Activated naive CD8-positive, alpha-beta T cell treated with anti-CD3 and anti-CD28 coated beads for 36 hours (primary cell): ENCODE measurements at places on chromosomes 12 and 14. TPM values are rescaled to one million over a fixed set of nuclear protein-coding genes. Genes with fewer than 3 reads are reported as not detected.

- DNase-seq, result no peak
Observed at GRCh38 chr14:75401361-75401760, 26.5 kb upstream of the JDP2 start.

DNA sequence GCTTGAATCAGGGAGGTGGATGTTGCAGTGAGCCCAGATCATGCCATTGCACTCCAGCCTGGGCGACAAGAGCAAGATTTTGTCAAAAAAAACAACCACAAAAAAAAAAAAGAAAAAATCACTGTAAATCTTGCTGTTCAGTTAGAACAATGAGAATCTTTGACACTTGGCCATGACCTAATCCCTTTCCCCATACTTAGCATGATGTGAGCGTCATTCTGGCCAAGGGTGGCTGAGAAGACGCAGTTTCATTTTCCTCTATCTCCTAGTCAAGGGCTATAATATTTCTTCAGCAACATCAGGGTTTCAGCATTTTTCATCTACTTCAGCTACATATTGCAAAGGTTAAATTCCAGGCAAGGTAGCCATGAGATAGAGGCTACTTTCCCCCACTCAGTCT, 599.4 kb upstream of the MDGA2 start:
- no peak for DNase-seq

- no peak for DNase-seq
Observed at GRCh38 chr12:114612062-114612461, 71.9 kb downstream of the TBX3 start.

RASSF3 gene
- total RNA-seq, result 48.0 TPM

DNA sequence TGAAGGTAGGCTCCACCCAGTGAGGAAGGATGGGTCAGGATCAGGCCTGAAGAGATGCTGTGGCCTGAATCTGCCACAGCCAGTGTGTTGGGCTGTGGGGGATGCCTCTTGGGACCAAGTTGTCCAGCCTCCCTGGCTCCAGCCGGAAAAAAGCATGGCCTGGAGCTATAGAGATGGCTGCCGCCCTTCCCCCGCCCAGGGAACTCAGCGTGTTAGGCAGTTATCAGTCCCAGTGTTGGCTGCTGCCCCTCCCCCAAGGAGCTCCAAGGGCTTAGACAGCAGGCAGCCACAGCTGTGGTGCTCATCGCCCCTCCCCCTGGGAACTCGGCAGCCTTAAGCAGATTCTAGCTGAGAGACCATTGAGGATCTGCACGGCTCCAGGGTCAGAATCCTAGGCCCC, 158.0 kb downstream of the CAPZA3 start:
- DNase-seq, result no peak

C12orf42 gene
- total RNA-seq, result 0.19 TPM

DNA sequence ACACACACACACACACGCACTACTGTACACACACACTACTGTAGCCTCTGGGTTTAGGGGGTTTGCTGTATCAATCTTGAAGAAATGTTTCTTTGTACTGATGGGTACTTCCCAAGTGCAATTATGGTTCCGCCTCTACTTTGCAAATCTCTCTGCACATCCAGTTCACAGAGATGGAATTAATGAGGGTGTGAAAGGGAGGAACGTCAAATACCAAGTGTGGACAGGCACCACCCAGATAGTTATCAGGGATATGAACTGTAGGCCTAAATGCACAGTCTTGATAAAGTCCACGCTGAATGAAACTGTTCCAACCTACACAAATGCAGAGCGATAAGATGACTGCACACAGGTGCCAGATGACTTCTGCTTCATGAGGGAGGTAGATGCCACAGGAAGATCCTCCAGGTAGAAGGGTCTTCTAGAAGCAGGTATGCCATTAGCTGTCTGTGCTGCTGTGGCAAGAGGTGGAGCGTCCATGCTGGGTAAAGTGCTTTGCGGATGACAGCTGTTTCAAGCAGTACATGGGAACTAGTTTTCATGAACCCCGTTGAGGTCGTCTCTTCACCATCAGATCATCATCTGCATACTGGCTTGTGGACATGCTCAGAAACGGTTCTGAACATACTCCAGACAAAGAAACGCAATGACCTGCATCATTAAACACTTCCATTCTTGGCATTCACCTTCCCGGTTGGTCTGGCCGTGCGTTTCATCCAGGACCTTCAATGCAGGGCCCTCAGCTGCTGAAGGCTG, 314.3 kb upstream of the RTL1 start:
- no peak for DNase-seq

DNA sequence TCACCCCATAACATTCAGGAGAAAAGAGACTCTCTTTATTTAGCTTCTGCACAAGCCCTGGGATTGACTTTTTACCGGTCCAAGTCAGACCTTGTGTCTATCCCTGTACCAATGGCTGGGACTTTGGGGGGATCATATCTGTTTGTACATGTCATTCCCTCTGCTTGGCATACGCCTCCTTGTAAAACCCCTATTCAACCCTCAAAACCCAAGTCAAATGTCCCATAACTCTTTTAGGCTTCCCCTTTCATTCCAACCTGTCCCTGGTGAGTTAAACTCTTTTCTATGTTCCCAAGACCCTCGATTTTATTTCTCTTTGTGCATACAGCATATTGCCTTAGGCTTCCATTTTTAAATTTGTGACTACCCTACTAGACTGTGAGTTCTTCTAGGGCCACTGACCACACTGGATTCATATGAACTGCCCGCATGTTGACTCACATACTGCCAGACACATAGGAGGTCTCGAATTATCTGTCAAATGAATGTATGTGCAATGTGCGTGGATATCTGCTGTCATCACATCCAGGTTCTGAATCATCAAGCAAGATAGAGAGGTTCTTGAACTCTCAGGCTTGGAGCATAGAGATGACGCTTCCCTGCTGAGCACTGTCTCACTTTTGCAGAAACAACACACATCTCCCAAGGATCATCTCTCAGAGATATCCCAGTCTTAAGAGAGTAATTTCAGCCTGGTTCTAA, 548.6 kb upstream of the TBX3 start:
- DNase-seq, result no peak

REP15 gene
- total RNA-seq, result 0.20 TPM

RPL36AL gene
- 236 TPM for total RNA-seq

GRCh38 chr12:65494537-65494936, 216.1 kb downstream of the MSRB3 start:
- no peak for DNase-seq

DNA sequence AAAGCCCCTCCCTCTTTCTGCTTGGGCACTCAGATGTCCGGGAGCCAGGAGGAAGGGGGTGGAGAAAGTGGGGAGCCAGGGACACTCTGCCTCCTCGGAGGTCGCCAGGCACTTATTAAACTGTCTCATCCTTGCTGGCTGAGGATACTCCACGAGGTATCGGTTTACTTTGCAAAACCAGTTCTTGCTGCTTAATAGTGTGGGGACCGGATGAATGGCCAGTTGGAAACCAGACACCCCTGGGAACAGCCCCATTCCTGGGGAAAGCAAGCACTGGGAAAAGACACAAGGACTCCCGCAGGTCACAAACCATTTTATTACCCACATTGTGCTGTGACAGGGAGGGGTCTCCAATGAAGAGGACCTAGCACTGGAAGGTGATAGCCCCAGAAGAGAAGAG, 34.2 kb downstream of the CCDC88C start:
- DNase-seq, result no peak

DNA sequence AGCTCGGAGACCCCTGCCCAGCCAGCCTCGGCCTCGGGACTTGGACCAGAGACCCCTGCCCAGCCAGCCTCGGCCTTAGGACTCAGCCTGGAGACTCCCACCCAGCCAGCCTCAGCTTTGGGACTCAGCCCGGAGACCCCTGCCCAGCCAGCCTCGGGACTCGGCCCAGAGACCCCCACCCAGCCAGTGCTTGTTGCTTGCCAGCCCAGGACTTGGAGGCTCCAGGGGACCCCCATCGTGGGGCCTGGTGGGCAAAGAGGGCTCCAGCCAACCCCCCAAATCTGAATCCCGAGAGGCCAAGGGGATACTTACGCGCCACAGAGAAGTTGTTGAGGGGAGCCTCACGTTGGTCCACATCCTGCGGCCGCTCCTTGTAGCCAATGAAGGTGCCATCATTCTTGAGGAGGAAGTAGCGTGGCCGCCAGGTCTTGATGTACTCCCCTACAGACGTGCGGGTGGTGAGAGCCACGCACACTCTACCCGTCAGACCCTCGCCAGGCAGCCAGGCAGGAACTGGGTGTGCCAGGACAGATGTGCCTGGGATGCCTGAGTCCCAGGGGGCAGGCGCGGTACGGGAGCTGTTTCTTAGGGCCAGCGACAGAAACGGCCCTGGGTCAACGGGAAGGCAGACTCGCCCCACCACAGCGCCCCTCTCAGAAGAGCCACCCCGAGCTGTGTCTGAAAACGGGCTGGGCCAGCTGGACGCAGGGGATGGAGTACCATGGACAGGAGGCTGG, 15.6 kb downstream of the AKT1 start:
- no peak for DNase-seq

- no peak for DNase-seq
Observed at GRCh38 chr12:83827193-83827592, 1085.4 kb downstream of the SLC6A15 start.

DNA sequence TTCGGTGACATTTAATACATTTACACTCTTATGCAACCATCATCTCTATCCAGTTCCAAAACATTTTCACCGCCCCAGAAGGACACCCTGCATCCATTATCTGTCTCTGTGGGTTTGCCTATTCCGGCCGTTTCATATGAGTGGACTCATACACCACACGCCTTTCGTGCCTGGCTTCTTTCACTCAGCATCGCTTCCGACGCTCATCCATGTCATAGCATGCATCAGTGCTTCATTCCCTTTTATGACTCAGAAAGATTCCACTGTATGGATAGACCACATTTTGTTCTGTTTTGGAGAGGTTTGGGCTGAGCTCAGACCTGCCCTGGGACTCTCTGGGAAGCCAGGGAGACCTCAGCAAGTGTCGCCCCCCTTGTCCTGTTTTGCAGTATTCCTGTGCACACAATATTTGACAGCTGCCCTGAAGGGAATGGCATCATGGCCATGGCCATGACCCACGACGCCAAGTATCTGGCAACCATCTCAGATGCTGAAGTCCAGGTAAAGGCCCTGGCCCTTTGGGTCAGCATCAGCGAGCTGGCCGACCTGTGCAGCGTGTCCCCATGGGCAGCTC, 23.8 kb downstream of the CFAP251 start:
- no peak for DNase-seq

GRCh38 chr14:105857220-105857825, 330.9 kb downstream of the TMEM121 start:
- DNase-seq, result no peak

GRCh38 chr14:88212691-88213090, 110.4 kb downstream of the KCNK10 start:
- DNase-seq, result no peak

HOXC6 gene
- total RNA-seq, result not detected

GRCh38 chr12:102063069-102063468, 1.3 kb upstream of the WASHC3 start:
- no peak for DNase-seq

- DNase-seq, result no peak
Observed at GRCh38 chr12:94126067-94126466, 22.3 kb upstream of the PLXNC1 start.

FBLN5 gene
- 1.6 TPM for total RNA-seq

DNA sequence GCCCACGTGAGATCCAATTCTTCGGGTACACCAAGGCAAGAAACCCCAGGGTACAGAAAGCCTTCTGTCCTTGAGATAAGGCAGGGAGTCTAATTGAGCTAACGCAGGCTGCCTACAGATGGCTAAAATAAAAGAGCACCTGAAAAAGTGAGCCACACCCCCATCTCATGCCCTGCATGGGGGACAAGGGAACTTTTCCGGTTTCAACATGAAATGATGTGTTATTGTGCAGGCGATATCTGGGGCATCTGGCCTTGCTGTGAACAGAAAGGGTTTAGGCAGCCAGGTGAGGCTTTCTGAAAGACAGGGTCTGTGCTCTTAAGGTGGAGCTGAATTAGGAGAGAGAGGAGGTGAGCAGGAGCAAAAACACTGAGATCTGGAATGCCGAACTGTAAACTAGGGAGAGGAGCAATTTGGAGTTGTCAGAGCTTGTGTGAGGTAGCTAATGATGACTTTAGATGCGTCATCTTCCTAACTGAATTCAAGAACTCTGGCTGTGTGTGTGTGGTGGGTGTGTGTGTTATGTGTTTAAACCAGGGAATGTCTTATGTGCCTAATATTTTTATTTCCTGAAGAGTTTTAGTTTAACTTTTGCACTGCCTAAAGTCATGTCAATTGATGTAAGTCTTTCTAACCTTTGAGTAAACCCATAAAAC, 20.1 kb upstream of the LDHB start:
- peak; percentile 13 for DNase-seq
